ENCODE measurements at places on chromosomes 16 and 17.

DNA sequence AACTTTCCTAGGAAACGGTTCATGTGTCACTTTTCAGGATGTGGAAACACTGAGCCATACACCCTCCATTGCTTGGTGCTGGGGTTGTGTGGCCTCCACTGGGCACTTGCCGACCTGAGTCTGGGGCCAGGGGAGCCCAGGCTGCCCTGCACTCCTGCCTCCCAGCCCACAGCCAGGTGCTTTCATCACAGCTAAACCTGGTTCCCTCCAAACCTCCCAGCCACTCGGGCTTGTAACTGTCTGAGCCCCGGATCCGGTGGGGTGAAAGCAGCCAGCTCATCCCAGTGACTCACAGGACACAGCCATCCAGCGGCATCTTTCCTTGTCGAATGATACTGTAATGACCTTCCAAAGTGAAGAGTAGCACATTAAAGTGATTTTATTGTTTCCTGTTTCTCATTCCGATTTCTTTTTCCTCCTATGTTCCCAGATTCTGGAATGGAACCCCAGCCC, 19.8 kb downstream of the CARHSP1 start:
- DNase-seq = no peak

DNA sequence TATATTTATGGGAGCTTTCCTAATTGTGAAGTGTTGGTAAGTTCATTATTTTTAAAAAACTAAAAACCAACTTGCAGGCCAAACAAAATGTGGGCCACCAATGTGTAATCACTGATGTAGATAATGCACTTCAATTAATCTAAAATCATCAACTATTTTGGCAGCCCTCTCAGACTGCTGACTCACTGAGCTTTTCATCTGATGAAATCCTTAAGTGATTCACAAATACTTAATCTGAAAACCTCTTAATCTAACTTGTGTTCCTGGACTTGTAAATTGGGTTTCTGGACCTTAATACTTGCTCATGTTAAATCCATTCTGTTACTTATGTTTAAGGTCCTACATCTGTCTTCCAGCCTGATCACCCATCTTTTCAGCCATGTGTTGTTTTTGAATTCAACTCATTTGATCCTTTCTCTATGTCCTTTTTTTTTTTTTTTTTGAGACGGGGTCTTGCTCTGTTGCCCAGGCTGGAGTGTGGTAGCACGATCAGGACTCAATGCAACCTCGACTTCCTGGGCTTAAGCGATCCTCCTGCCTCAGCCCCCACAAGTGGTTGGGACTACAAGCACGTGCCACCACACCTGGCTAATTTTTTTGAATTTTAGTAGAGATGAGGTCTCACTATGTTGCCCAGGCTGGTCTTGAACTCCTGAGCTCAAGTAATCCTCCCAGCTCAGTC, 39.0 kb downstream of the PRKCB start:
- DNase-seq = no peak

DNA sequence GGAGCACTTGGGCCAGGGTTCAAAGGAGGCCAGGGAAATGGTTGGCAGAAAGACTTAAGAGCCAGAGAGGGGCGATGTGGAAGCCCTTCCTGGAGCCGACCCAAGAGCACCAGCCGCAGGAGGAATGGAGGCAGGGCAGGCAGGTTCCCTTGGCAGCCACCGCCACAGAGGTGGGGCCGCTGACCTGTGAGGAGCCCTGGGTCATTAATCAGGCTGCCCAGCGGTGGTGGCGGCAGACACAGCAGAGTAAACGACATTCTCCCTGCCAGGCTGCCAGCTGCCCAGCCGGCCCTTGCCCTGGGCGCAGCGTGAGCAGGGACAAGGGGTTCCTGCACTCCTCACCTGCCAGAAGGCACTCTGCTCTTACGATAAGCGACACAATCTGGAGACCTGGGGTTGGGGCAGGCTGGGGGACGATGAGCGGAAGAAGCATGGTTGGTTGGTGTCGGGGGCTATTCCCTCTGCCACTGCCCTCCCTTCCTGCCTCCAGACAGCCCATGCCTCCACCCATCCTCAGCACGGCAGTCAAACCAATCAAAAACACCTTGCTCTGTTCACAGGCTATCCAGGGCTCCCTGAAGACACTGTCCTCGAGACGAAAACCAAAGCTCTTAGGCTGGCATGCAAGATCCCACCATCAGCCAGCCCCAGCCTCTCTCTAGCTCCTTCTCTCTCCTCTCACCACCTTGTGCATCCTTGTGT, 40.9 kb downstream of the PLXDC1 start:
- no peak for DNase-seq

- no peak for DNase-seq
Measured at GRCh38 chr16:88070989-88071625, 119.9 kb downstream of the BANP start.

DNA sequence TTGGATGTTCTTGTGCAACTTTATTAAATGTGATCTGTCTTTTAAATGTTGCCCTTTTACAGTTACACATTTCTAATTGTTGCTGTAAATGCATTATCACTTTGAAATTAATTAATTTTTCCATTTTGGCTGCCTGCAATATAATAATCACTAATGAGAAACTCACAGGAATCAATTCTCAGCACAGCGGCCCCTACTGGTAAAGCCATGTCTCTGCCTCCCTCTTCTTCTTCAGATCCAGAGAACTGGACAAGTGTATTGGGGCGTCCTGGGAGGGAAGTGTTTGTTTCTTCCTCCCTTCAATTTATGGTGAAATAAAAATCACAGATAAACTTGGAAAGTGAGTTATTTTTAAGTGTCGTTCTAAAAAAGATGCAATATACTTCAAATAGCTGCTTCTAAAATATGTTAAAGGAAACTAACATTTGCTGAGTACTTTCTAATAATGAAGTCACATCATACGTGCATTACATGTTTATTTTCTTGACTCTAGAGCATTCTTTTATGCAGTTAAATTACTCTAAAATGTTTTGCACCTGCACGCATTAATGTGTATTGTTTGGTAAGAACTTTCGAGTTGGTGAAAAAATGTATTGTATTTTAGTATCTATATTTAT, 338.0 kb downstream of the WWOX start:
- no peak for DNase-seq

GRCh38 chr16:20393801-20394577, 10.5 kb downstream of the PDILT start:
- no peak for DNase-seq

All from NCI-H1436 treated with DMSO at 0.1 percent for 48 hours (cell line).